CD4-positive, CD25-positive, alpha-beta regulatory T cell (primary cell): ENCODE measurements at places on chromosomes 4 and X. TPM values are rescaled to one million over a fixed set of nuclear protein-coding genes. Genes with fewer than 3 reads are reported as not detected.

ADGRA3 gene
- total RNA-seq: 2.1 TPM

ZNF711 gene
- total RNA-seq: 1.2 TPM

MAGEB2 gene
- not detected for total RNA-seq

TCEAL4 gene
- total RNA-seq: 12.0 TPM

MAGEB1 gene
- not detected for total RNA-seq

CXorf49 gene
- not detected for total RNA-seq

FAM53A gene
- total RNA-seq: 1.8 TPM

CDS1 gene
- 0.22 TPM for total RNA-seq

ERCC6L gene
- 0.64 TPM for total RNA-seq

GPR50 gene
- not detected for total RNA-seq

DNA sequence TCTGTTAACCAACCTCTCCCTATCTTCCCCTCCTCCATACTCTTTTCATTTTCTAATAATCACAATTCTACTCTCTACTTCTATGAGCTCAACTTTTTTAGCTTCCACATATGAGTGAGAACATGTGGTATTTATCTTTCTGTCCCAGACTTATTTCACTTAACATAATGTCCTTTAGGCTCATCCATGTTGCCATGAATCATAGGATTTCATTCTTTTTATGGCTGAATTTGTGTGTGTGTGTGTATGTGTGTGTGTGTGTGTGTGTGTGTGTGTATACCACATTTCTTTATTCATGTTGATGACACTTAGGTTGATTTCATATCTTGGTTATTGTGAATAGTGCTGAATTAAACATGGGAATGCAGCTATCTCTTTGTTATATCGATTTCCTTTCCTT is 37.4 kb downstream of the RUFY3 start:
- no peak for DNase-seq

- DNase-seq: no peak
Measured at GRCh38 chr4:26647523-26648224, 63.8 kb downstream of the TBC1D19 start.

DNA sequence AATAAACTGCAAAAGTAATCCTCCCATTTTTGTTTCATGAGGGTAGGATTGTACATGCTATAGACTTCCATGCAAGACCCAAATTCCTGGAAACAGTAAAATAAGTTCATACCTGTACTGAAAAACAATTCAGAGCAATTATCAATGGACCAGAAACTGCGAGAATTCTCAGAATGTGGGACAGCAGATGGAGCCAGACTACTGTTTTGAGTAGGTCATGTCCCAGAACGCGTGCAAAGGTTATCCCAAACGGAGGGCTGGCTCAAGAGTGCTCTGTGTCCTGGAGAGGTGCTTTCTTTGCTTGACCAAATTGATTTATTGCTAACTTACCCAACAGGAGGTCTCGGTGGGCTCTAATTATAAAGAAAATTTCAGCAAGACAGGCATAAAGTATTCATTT is 1.7 kb upstream of the MAGEH1 start:
- no peak for DNase-seq

- DNase-seq: no peak
Measured at GRCh38 chr4:84167564-84167963, 331.5 kb downstream of the NKX6-1 start.

GRCh38 chr4:97507587-97508245 is 635.6 kb downstream of the STPG2 start:
- no peak for DNase-seq

- no peak for DNase-seq
Measured at GRCh38 chr4:24671849-24672248, 87.5 kb upstream of the DHX15 start.

DNA sequence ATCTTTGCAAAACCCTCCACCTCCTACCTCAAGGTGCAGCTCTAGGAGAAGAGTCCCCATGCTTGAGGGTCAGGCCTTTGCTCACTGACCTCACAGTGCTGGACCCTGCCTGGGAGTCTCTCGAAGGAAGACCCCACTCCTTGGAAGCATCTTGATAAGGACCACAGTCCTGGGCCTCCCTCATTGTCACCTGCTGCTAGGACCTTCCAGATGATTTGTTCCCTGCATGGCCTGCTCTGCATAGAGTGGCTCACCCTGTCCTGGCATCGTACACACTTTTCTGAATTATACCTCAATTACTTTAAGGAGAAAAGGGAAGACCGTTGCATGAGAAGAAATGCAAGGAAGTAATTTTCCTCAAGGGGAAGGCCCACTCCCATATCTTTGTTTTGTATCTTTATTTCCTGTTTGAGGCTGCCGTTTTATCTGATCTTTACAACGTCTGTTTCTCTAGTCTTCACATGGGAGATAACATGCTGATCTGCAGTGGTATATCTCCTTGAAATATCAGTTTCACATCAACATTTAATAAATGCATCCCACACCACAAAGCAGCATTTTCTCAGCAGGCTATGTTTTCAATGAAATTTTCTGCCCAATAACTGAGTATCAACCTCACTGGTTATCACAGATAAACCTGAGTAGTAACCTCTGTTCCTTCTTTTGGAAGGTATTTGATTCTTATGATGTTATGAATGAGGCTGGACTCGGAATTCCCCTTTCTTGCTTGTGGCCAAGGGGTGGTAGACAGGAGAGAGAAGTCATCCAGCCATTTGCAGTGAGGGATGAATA is 15.0 kb upstream of the AKAP17A start:
- no peak for DNase-seq

DNA sequence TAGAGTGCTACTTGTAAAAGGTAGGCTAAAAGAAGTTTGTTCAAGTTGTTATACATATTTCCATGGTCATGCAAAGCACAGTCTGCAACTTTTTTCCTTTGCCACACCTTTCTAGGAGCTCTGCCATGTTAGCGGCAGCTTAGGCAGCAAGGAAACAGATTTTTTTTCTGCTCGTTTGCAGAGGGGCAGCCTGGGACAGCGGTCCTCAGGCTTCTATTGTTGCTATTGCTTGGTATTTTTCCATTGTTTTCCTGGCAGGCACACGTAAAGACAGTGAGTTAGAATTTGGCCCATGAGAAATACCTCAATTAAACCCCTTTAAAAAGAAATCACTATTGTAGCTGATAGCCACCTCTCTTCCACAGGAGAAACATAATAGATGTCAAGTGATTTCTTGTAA is 391.4 kb downstream of the SH2D1A start:
- DNase-seq: no peak

- no peak for DNase-seq
Measured at GRCh38 chrX:44157283-44157682, 184.1 kb upstream of the NDP start.

DNA sequence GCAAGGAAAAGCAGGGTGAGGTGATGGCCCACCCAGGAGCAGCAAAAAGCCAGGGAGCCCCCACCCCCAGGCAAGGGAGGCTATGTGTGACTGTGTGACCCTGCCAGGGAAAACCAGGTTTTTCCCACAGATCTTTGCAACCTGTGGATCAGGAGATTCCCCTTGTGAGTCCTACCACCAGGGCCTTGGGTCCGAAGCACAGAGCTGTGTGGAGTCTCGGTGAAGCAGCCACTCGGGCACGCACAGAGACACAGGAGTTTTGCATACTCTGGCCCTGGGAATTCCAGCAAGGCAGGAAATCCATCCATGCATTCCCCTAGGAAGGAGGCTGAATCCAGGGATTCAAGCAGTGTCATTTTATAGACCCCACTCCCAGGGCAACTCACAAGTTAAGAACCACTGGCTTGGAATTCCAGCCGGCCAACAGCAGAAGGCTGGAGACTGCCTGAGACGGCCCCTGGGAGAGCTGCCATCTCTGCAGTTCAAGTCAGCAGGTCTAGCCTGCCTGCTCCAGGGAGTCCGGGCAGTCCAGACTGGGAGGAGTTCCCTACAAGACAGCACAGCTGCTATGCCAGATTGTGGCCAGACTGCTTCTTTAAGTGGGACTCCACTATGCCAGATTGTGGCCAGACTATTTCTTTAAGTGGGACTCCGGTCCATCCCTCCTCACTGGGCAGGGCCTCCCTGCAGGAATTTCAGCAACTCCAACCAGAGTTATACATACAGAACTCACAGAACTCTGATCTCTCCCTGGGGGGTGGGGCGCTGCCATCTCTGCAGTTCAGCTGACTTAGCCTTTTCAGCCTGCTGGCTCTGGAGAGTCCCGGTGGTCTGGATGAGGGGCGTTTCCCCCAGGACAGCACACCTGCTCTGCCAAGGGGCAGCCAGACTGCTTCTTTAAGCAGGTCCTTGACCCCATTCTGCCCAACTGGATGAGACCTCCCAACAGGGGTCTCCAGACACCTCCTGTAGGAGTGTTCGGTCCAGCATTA is 85.1 kb upstream of the ADAD1 start:
- DNase-seq: no peak

GRCh38 chr4:129917651-129918050 is 821.7 kb downstream of the C4orf33 start:
- no peak for DNase-seq

GRCh38 chr4:89586864-89587263 is 250.1 kb downstream of the SNCA start:
- DNase-seq: peak; percentile 58

- no peak for DNase-seq
Measured at GRCh38 chr4:112451831-112452230, 64.1 kb downstream of the NEUROG2 start.

DNA sequence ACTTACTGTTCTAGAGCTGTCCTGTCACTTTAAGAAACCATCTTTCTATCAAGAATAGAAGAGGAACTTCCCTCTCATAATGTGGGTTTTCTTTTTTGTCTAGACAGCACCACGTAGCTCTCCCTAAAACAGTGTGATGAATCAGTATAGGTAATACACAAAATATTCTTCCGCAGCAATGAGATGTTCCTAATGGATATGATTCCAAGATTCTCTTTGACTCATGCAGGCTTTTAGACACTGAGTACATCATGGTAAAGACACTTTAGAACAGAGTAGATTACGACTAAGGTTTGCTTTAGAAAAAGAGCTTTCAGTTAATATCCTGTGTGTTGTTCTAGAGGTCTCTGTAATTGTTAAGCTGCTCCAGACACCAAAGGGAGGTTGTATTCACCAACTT is 69.8 kb downstream of the PTTG2 start:
- no peak for DNase-seq

GRCh38 chrX:39445336-39445735 is 644.1 kb downstream of the MID1IP1 start:
- DNase-seq: peak; percentile 56

GRCh38 chr4:40307627-40308497 is 27.3 kb upstream of the CHRNA9 start:
- DNase-seq: peak; percentile 92

DNA sequence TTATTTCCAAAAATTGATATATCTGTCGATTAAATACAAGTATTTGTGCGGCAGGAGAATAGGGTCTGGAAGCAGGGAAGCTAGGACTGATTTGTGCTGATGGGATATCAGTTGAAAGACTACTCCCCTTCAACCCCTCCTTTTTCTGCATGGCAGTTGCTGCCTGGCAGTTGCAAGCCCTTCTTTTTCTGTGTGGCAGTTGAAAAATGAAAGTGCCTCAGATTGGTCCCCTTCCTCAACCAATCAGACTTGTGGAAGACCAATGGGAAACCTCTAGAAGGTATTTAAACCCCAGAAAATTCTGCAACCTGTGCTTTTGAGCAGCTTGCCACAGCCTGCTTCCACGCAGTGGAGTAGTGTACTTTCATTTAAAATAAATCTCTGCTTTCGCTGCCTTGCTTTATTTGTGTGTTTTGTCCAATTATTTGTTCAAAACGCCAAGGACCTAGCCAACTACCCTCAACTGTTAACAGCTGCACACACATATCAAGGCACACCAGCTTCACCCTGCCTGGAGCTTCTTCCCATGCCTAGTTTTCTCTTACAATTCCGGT is 1.5 kb upstream of the TMA16 start:
- DNase-seq: no peak

- no peak for DNase-seq
Measured at GRCh38 chr4:132195176-132195575, 953.9 kb upstream of the PCDH10 start.

DNA sequence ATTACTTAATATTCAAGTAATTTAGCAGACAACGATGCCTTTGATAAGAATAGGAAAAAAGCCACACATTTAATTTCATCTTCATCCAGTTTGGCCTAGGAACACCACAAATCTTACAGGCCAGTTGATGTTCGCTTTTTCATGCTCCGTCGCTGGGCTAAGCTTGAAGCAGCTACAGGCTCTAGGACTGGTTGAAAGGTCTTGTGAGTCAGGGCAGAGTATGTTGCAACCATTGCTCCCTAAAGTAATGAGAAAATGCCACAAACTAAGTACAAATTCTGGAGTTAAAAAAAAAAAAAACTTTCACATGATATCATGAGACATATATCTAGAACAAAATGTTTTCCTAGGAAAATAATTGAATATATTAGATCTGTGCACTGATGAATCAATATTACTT is 123.8 kb downstream of the RPS6KA6 start:
- DNase-seq: no peak

- DNase-seq: no peak
Measured at GRCh38 chrX:103791826-103792485, 15.3 kb downstream of the PLP1 start.

DNA sequence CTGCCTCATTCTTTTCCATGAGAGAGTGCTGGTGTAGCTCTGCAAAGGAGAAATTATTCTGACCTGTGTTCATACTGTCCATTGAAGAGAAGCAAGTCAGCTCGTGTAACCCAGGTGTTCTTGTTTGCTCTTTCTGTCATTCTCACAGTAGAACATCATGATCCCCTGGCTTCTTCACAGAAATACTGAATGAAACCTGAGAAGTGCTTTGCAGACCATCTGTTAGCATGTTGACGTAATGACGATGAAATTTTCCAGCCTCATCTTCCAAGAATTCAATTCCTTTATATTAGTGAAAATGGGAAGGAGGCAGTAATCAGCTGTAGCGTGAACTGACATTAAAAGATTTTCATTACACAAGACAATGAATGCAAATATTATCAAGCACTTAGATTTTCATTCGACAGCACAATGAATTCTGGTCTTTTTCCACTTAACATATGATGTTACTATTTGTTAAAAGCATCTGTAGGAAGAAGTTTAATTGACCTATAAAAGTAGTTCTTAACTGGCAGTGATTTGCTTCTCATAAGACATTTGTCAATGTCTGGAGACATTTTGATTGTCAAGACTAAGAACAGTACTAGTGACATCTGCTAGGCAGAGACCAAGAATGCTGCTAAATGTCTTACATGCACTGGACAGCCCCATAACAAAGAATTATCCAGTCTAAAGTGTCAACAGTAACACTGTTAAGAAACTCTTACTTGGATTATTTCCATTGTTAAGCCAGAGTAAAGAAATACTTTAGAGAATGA is 246.3 kb downstream of the BANK1 start:
- no peak for DNase-seq

GRCh38 chrX:110750526-110751189 is 45.0 kb downstream of the CHRDL1 start:
- DNase-seq: no peak

GRCh38 chr4:102216666-102217065 is 128.6 kb downstream of the SLC39A8 start:
- DNase-seq: no peak
